Large intestine (tissue), 12 donors: ENCODE measurements at places on chromosomes 5 and 9. TPM values are rescaled to one million over a fixed set of nuclear protein-coding genes. Genes with fewer than 3 reads are reported as not detected.

DNA sequence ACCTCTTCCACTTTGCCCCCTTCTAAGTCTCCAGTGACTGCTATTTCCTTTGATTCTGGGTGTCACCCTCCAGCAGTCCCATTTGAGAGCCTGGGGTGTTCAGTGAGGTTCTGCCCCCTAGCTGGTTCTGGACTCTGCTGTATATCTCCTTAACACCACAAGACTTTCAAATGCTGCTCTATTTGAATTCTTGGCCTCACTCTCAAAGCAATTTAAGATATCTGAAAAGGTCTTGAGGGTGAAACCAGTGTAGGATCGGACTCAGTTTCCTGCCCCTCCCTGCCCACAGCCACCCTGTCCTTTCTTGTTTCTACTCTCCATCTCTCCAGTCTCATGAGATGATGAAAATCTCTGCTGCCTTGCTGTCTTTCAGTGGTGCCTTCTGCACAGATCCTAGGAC lies 280.9 kb downstream of the TENT4A start:
- DNase-seq, result no peak

The ECM2 gene
- polyA plus RNA-seq, result 9.8 TPM

DNA sequence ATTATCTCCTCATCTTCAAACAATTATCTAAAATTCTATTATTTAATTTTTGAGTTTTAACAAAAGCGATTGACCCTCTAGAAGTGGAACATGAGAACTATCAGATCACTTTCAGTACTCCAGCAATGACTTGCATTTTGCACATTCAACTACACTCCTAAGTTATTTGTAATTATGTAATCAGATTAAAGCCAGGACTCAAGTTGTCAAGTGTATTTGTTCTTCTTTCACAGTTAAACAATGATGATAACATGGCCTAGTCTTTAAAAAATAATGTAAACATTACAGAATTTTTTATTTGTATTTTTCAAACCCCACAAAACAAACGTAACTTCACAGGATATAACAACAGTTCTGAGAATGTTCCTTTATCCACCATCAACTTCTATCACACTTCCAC lies 2148.9 kb upstream of the ACO1 start:
- no peak for DNase-seq

DNA sequence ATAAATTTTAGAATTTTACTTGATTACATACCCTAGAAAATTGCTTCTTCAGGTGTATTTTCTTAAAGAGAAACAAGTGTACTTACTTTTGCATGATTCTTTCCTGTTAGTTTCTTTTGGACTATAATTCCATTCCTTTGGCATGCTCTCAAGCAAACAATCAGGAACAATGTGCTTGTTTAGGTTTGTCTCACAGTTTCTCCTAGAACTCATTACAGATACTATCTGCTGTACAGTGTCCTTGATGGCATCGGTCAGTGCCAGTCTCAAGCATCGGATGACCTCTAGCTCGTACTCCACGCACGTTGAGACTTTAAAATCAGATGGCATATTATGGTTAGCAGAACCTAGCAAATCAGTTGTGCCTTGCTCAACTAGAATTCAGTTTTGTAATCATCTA lies 214.9 kb downstream of the KIAA0825 start:
- no peak for DNase-seq
